Activated naive CD4-positive, alpha-beta T cell treated with Interleukin-2 at 50 U/mL for 16 hours (primary cell): ENCODE measurements at places on chromosomes 6 and 20.

- no peak for DNase-seq
These were observed 23.9 kb downstream of the GNAS start for GRCh38 chr20:58876437-58876836.

- DNase-seq = no peak
These were observed 16.7 kb downstream of the LEMD2 start for GRCh38 chr6:33772082-33772830.

DNA sequence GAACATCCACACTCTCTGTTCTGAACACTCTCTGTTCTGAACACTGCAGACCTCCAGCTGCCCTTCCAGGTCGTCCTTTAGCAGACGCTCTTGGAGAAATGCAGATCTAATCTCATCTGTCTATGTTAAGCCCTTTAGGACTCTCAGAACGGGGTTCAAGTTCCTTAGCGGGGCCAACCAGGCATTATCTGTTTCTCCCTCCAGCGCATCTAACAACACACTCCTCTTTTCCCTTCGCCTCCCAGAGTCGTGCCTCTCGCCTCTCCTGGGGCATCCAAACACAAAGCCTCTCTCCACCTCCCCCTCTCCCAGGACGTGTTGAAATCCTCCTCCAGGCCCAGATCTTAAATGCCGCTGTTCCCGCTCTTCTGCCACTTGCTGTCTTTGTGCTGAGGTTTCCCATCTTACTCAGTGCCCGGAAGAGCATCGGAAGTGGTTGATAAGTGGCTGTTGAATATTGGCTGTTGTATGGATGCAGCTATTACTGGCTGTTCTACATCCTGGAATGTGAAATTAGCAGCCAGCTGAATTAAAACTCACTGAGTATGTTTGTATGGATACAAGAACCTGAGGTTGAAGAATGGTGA lies 108.4 kb upstream of the GGTLC1 start:
- no peak for DNase-seq

GRCh38 chr20:5313916-5314315 lies 2.8 kb downstream of the PROKR2 start:
- no peak for DNase-seq

DNA sequence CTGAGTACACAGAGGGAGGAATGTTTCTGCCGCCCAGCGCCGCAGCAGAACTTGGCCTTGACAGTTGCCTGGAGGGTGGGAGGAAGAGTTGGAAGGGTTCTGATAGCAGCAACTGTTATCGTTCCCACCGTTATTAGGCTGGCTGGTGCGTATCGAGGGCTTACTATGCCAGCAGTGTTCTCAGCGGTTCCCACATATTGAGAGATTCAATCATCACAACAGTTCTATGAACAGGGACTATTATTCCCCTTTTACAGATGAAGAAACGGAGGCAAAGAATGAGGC lies 380.1 kb upstream of the SULF2 start:
- DNase-seq = no peak

DNA sequence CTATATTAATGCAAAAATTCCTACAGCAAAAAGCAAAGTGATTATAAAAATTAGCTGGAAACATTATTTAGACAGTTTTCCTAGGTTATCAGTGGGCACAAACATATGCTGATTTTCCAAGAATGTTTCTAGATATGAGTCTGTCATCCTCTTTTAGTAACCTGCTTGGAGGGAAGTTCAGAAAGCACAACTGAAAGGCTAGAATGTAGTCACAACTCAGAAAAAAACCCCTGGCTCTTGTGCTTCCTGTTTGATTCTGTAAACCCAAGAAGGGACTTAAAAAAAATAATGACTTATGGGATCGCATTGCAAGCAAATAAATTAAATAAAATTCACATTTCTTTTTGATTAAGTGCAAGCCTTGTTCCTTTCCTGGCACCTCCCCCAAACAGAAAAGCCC lies 708.4 kb upstream of the EPHA7 start:
- DNase-seq = no peak

DNA sequence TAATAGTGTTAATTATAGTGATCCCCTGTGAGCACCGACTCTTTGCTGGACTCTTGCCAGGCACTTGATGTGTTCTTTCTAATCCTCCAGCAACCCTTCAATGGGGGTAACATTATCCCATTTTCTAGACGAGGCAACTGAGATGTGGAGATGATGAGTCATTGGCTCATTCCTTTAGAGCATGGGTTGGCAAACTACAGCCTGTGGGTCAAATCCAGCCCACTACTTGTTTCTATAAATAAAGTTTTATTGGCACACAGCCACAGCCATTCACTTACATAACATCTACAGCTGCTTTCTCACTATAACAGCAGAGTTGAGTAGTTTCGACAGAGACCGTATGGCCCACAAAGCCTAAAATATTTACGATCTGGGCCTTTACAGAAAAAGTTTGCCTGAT lies 249.5 kb upstream of the KCNG1 start:
- DNase-seq = no peak

GRCh38 chr20:13822459-13822858 lies 37.6 kb downstream of the NDUFAF5 start:
- no peak for DNase-seq

GRCh38 chr20:2390951-2391675 lies 10.4 kb downstream of the TGM6 start:
- DNase-seq = no peak

GRCh38 chr6:107968081-107968480 lies 10.1 kb upstream of the SEC63 start:
- DNase-seq = no peak

DNA sequence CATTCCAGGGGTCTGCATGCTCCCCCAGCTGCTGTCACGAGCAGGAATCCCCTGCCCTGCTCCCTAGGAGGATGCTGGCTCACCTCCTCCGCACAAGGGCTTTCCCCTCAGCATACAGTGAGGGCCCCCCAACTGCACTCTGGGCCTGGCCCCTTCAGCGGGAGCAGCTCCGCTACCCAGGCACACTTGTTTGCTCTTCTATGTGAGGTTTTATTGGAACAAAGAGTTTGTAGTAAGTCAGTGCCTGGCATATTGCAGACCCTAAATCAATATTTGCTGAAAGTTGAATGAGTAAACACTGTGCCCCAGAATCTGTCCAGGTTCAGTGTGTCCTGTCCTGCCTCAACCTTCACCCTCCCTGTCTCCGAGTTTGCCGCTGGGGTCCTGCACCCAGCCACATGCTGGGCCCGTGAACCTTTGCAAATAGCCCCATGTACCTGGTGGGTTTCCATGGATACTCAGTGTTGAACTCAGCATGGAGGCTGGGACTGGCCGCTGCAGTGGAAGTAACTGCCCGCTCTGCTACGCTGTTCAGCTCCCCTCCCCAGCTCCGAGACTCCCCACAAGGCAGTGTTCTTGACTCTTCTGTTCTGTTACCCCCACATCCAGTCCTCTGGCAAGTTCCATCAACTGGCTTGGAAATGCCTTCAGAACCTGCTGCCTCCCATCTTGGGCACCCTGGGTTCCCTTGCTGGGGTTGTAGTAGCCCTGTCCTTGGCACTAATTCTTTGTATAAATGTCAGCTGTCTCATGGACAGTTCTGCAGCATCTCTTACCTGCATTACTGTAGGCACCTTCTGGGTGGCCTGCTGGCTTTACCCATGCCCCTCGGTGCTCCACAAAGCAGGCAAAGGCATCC lies 15.7 kb downstream of the SLC22A1 start:
- DNase-seq = no peak

DNA sequence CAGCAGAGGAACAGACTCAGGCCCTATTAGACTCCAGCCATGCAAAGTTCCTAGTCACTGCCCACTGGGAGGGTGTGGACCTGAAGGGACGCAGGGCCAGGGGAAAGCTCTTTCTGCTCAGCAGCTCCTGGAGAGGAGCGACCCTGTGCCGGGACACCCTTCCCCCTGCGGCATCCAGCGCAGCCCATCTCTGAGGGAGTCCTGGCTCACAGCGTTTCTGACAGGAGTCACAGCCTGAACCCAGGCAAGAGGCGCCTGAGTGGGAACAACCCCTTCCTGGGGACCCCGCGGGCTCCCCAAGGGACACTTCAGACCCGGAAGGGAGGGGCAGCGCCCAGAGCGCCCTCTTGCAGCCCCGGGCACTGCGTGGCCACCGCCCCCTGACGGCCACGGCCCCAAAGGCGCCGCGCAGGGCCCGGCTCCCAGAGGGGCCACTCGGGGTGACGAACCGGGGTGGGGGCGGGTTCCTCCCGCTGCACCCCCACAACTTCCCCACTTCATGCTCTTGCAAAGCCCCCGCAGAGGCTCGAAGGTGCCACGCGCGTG lies 862 bp downstream of the UCKL1 start:
- DNase-seq = peak; percentile 45

DNA sequence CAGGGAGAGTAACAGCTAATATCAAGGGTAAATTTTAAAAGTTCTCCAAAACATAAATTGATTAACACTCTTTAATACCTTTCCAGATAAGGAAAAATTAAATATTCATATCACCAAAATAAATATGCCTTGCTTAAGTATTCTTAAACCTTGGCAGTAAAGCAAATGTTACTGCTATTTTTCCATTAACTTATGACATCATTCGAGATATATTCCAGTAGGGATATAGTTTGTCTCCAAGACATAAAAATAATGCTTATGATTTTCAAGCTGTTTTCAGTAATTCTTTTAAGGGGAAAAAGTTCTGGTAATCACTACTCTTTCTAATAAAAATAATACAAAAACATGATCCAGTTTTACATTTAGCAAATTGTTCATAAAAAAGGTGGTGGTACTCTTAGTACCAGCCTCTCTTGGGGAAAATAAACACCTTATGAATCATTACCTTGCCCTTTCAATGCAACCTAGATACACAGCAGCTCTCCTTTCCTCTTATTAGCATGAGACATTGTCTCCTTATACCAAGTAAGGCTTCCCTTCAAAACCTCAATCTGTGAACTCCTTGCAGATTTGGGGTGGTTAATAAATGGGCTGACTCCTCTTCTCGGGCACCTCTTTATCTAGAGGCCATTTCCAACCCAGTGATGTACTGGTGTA lies 31.5 kb upstream of the LTV1 start:
- DNase-seq = no peak

- DNase-seq = no peak
These were observed 15.7 kb downstream of the TMEM181 start for GRCh38 chr6:158575550-158575949.

GRCh38 chr20:61027218-61027617 lies 224.8 kb upstream of the CDH4 start:
- DNase-seq = no peak

- no peak for DNase-seq
These were observed 142.4 kb downstream of the LRFN2 start for GRCh38 chr6:40444811-40445210.

GRCh38 chr6:130720076-130720715 lies 107.0 kb upstream of the SMLR1 start:
- DNase-seq = no peak

- DNase-seq = no peak
These were observed 236.9 kb upstream of the JAG1 start for GRCh38 chr20:10910535-10911178.

DNA sequence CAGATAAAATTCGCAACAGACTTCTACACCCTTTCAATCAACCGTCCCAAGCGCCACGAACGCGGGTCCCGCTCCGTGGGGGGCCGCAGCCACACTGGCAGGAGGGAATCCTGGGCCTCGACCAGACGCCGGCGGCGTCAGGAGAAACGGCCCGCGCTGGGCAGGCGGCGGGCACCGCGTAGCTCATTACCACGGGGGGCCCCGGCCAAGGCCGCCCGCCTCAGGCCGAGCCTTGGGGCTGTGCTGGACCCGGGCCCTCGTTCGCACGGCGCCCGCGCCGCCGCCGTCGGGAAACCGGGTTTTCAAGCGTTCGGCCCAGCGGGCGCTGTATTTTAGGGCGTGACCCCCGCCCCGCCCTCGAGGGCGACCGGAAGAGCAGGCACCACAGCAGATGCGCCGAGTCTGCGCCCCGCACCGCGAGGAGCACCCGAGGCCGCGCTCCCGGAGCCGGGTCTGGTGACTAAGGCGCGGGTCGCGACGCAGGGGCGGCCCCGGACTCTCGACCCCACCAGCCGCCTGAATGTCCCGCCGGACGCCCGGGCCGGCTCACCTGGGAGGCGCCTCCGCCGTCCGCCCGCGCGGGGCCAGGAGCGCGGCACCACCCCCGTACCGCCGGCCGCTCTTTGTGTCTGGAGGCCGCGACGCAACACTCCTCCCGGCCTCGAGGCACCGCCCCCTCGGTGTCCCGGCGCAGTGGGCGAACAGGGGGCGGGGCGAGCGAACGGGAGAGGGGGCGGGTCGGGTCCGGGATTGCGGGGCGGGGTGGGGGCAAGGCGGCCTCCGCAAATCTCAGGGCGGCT lies at the start of gene NINL:
Gene NINL (minus strand): TSS at position 627 of the 800 bp plus-strand sequence. CDS start 58,944 bp downstream, outside the sequence.
- DNase-seq = peak; percentile 42

DNA sequence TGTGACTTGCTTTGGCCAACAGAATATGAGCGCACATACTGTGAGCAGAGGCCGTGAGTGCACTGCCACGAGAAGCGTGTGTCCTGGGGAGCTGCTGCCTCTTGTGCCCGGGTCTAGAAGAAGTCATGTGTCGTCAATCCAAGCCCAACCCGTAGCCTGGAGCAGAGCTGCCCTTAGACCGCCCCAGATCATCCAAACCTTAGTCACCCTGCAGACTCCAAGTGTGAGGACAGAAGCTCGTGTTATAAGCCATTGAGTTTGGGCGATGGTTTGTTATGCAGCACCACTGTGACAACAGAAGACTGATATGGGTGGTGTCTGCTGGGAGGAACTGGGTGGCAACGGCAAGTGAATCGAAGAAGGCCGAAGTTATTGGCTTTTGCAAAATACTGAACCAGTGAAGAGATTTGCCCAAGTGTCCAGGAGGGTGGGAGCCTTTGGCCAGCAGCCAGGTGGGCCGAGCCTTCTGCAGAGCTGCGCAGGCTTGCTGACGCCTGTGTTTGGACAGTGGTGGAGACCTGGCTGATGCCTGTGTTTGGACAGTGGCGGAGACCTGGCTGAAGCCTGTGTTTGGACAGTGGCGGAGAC lies 101.3 kb upstream of the SULF2 start:
- no peak for DNase-seq

DNA sequence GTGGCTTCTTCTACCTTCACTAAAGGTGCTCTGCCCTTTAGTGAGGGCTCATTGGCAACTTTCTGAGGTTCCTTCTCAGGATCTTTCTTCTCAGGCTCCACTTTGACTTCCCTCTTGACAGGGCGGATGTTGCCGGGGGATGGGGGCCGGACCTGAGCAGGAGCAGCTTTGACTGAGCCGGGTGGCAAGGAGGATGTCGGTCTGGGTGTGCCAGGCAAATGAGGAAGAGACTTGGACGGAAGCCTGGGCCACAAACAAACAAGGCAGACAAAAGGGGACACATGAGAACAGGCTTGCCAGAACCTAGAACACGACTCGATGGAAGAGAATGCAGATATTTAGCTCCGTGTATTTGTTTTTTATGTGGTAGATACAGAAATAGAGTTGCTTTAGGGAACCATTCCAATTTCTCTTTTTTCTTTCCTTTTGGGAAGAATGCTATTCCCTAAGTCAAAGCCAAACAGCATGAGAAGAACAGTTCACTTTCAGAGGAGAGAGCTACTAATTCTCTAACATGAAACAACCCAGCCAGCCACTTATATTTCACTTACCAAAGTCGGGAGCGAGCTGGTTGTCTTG lies 76.2 kb upstream of the BCLAF1 start:
- DNase-seq = no peak

- no peak for DNase-seq
These were observed 2.8 kb upstream of the RAB23 start for GRCh38 chr6:57224769-57225515.

GRCh38 chr6:115214283-115214682 lies 846.4 kb downstream of the FRK start:
- no peak for DNase-seq

GRCh38 chr20:24163506-24163905 lies 174.9 kb upstream of the GGTLC1 start:
- no peak for DNase-seq

GRCh38 chr6:18090349-18090786 lies 32.1 kb downstream of the NHLRC1 start:
- DNase-seq = no peak

GRCh38 chr6:147911057-147911456 lies 402.6 kb downstream of the SAMD5 start:
- no peak for DNase-seq

- no peak for DNase-seq
These were observed 46.7 kb downstream of the SRC start for GRCh38 chr20:37392441-37393195.
